ENCODE measurements at places on chromosomes 4 and X.

- no peak for DNase-seq
Observed at GRCh38 chrX:144681501-144681900, 565.8 kb upstream of the SPANXN1 start.

DNA sequence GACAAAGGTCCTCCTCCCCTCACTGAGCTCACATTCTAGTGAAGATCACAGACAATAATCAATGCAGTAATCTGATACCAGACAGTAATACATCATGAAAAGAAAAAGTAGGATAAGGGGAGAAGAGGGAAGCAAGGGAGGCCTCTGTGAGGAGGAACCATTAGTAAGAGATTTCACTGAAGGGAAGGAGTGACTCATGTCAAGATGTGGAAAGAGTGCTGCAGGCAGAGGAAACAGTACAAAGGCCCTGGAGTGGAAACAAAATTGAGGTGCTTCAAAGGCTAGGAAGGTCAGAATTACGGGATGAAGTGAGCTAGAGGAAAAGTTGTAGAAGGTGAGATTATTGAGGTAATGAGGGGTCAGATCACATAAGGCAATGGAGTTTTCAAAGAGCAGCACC lies 38.1 kb downstream of the LAMTOR3 start:
- no peak for DNase-seq

DNA sequence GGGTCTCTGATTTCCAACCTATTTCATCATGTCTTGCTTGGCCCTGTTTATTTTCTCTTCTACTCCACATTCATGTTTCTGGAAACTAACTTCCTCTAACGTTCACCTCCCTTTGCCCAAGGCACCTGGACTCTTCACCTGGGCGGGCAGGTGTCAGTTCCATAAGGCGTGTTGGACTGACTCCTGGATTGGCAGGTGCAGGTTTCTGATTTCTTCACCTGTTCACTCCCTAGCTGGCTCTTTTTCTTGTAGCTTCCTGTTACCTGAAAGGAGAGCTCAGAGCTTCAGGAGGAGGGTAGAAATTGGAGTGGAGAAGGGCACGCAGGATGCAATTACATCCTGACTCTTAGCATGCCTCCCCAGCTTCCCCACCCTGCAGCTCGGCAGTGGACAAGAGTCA lies 350.8 kb upstream of the KLF3 start:
- DNase-seq: no peak

DNA sequence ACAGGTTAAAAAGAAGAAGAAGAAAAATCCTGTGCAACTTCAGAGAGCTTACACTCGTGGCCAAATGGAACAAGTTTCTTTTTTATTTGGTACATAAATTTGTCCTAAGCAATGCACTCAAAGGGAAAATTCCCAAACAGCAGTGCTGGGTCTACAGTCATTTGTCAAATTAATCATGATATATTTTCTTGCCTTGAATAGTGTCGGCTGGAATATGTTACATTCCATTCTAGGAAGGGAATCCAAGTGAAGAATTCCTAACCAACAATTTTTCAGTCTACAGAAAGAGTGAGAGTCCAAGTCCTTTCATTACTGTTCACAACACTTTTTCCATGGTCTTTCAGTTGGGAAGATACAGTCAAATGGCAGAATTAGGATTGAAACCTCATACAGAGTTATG lies 63.9 kb downstream of the HAND2 start:
- DNase-seq: no peak

- no peak for DNase-seq
Observed at GRCh38 chrX:48475296-48475695, 703 bp upstream of the FTSJ1 start.

- no peak for DNase-seq
Observed at GRCh38 chr4:37246891-37247290, 2.3 kb downstream of the NWD2 start.
